Choroid plexus epithelial cell (primary cell): ENCODE measurements at places on chromosomes 2 and 18.

DNA sequence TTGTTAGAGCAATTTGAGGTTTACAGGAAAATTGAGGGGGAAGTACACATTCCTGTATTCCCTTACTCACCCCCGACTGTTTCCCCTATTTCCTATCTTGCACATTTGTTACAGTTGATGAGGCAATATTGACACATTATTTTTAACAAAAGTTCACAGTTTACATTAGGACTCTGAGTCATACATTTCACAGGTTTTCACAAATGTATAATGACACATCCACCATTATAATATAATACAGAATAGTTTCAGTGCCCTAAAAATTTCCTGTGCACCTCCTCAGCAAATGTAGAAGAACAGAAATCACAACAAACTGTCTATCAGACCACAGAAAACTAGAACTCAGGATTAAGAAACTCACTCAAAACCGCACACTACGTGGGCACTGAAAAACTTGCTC lies 160.6 kb upstream of the RMP24 start:
- no peak for DNase-seq

GRCh38 chr2:43519643-43520221 lies 76.1 kb downstream of the THADA start:
- DNase-seq: peak; percentile 95

DNA sequence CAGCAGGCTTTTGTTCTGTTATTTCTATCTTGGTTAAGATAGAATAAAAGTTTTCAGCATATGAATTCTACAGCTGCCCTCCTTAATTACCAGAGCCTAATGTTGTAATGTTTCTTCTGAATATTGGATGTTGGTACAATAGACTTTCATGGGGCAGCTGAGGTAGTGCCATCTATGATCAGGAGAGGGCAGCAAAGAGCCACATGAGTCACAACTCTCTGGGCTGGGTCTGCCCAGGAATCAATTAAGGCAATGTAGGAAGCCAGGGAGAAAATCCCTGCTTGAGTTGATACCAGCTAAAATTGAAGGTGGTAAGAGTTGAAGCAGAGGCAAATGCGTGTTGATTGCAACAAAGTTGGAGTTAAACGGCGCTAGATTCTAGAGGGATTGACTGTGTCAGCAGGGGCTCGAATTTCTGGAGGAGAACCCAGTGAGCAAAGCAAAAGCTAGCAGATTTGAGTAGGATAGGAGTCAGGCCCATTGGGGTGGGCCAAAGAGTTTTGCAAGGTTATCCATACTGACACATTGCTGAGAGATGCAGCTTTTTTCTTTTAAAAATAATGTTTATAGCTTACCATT lies 10.6 kb upstream of the MC5R start:
- DNase-seq: peak; percentile 74

- no peak for DNase-seq
These were observed 36.8 kb upstream of the ALPP start for GRCh38 chr2:232341739-232342126.

GRCh38 chr2:3661149-3661660 lies 3.2 kb downstream of the ALLC start:
- DNase-seq: no peak

DNA sequence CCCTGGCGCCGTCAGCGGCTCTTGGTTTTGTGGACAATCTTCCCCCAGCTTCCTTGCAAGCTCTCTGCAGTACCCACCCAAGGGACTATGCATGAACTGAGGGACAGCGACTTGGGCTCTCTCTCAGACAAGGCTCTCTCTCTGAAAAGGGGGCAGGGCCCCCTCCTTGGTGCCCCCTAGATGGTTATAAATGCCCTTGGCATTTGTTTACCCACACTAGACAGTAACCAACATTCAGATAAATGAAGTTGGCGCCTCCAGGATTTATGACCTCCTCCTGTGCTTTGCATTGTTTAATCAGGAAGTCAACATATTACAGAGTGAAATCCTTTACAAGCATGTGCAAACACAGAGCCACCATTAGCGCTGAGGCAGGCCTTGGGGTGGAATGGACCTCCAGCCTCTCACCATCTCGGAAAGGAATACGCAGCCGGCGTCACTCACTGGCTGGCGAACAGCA lies 547.4 kb upstream of the ID2 start:
- DNase-seq: no peak
